GM23338 (cell line): ENCODE measurements at places on chromosomes 2 and 18. TPM values are rescaled to one million over a fixed set of nuclear protein-coding genes. Genes with fewer than 3 reads are reported as not detected.

The UGT1A8 gene
- polyA plus RNA-seq, result not detected in 2 replicates

The HOXD13 gene
- not detected in 2 replicates for polyA plus RNA-seq

The TSGA10 gene
- polyA plus RNA-seq, result 23.0 and 24.2 TPM in 2 replicates

The R3HDM1 gene
- polyA plus RNA-seq, result 87.6 and 88.8 TPM in 2 replicates

The IL1B gene
- 0.14 TPM in 1 of 2 replicates, not detected in the other for polyA plus RNA-seq

The CFAP53 gene
- 0.23 and 0.71 TPM in 2 replicates for polyA plus RNA-seq

The ARHGAP15 gene
- 0.26 TPM in 1 of 2 replicates, not detected in the other for polyA plus RNA-seq

The RFX8 gene
- 0.49 and 0.65 TPM in 2 replicates for polyA plus RNA-seq

The SMARCAL1 gene
- polyA plus RNA-seq, result 10.3 and 13.3 TPM in 2 replicates

The DNAJC5G gene
- polyA plus RNA-seq, result not detected in 2 replicates

The EPHA4 gene
- polyA plus RNA-seq, result 4.1 and 5.5 TPM in 2 replicates

The GALNT3 gene
- polyA plus RNA-seq, result 16.8 and 20.8 TPM in 2 replicates

The TBR1 gene
- polyA plus RNA-seq, result not detected in 2 replicates

The CNGA3 gene
- polyA plus RNA-seq, result not detected in 2 replicates

The SPC25 gene
- polyA plus RNA-seq, result 61.9 and 72.7 TPM in 2 replicates
